ENCODE measurements at places on chromosomes 4 and X. TPM values are rescaled to one million over a fixed set of nuclear protein-coding genes. Genes with fewer than 3 reads are reported as not detected.
A peak's percentile ranks its signal among the peaks of the same experiment; 100 is the strongest.

- no peak for DNase-seq
Measured at GRCh38 chrX:155673338-155673737, 60.6 kb upstream of the TMLHE start.

- DNase-seq: no peak
Measured at GRCh38 chr4:128424527-128425497, 137.2 kb upstream of the PGRMC2 start.

- peak; percentile 63 for DNase-seq
Measured at GRCh38 chr4:1843852-1844251, 12.1 kb downstream of the LETM1 start.

GRCh38 chr4:110484767-110485166 is 8.8 kb downstream of the ENPEP start:
- no peak for DNase-seq

GRCh38 chr4:20217951-20218350 is 33.8 kb upstream of the SLIT2 start:
- DNase-seq: no peak

DNA sequence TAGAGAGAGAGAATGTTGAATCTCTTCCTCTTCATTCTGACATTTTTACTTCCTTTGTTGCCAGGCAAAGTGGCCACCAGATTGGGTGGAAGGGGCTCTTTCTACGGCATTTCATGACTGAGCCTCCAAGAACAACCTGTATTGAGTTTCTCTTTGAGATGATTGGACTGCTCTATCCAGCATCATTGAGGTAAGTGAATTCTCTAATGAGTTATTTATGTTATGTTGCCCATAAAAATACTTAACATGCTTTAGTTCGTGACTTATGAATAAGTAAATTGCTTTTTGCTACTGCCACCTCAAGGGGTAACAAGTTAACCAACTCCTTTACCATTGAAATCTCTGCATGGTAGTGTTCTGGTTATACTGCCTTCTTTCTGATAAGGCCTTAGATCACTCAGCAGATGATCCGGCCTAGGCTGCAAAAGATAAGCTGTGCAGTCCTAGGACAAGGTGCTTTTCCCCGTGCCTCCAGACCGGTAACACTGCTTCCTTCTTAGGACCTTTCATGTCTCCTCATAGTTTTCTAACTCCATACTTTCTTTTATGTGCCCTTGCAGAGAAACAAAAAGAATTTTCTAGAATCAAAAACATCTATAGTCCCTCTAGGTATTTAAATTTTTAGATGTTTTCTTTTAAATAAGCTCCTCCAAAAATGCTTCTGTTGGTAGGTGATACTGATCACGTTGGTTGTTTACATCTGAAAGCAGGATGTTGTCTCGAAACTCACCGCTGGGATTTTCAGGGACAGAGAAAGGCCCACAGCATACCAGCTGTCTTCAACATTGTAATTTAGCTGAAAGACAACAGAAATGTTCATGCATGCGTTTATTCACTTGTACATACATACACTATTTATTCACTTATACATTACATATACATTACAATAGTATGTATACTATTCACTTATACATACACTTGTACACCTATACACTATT is 157.1 kb upstream of the RBPJ start:
- DNase-seq: no peak

DNA sequence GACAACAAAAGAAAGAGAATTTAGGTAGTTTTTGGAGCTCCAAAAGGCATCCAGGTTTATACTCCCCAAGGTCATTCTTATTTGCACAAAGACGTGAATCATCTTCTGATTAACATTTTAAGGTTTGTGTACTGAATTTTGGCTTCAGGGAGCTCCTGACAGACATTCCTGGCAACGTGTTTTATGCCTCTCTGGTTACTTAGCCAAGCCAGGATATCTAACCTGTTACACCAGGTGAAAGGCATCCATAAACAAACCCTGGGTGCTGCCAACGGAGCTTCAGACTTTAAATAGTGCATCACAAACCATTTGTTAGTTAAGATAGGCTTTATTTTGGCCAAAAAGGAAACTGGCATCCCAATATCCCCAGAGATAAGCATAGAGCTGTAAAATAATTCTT is 997.3 kb downstream of the ARAP2 start:
- no peak for DNase-seq

DNA sequence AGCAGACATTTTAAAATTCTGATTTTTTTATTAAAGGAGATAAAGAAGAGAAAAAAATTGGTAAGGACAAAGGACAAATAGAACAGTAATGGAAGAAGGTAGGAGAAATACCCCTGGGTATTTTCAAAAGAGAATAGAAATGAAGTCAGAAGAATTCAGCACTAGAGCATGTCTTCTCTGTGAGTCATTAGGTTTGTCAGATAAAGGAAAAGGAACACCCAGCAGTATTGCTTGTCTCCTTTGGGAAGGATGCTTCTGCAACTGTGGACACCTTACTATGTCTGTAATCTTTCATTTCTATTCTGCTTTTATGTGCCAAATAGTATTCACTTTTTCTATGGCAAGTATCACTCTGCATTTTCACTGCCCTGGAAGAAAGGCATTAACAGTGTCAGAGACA is 24.0 kb upstream of the PCDH7 start:
- DNase-seq: no peak

DNA sequence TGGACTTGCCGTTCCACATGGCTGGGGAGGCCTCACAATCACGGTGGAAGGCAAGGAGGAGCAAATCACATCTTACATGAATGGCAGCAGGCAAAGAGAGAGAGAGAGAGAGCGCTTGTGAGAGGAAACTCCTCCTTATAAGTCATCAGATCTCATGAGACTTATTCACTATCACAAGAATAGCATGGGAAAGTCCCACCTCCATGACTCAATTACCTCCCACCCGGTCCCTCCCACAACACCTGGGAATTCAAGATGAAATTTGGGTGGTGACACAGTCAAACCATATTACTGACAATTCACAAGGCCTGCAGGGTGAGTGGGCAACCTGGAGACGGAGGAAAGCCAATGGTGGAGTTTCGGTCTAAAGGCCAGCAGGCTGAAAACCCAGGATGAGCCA is 394.3 kb upstream of the TRAM1L1 start:
- no peak for DNase-seq

DNA sequence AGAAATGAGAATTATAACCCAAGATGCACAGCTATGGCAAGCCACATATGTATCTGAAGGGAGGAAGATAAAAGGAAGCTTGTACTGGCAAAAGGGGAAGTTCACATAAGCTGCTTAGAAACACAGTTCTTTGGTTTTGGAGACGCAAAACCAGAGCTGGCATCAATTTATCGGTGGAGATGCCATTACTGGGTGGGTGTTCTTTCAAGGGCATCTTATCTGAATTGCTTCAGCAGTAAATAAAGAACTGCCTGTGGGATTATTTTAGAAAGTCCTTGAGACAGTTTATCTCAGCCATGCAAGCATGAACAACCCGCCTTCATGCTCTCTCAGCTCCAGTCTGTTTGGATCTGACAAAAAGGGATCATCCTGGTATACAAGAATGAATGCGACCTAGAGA is 60.8 kb downstream of the DDX60 start:
- no peak for DNase-seq

- no peak for DNase-seq
Measured at GRCh38 chr4:39348371-39349315, 17.5 kb downstream of the RFC1 start.

GRCh38 chrX:115344885-115345614 is 55.5 kb downstream of the LUZP4 start:
- DNase-seq: peak; percentile 88

GRCh38 chrX:111779582-111779981 is 96.4 kb upstream of the TRPC5OS start:
- no peak for DNase-seq

GAGE13 gene
- not detected for total RNA-seq

BST1 gene
- total RNA-seq: 8.7 TPM

TSPAN7 gene
- total RNA-seq: 73.0 TPM

C4orf54 gene
- total RNA-seq: 1.7 TPM

MAGEA4 gene
- total RNA-seq: not detected

CCNQ gene
- total RNA-seq: 31.4 TPM
